Stimulated activated naive CD8-positive, alpha-beta T cell treated with anti-CD3 and anti-CD28 coated beads, Interleukin-15, Interleukin-2, amounts not matched to agents 100 U/mL and 50 U/mL, for 24 hours (primary cell): ENCODE measurements at places on chromosomes 6 and 20.

GRCh38 chr20:40511478-40511877, 177.6 kb downstream of the MAFB start:
- no peak for DNase-seq

DNA sequence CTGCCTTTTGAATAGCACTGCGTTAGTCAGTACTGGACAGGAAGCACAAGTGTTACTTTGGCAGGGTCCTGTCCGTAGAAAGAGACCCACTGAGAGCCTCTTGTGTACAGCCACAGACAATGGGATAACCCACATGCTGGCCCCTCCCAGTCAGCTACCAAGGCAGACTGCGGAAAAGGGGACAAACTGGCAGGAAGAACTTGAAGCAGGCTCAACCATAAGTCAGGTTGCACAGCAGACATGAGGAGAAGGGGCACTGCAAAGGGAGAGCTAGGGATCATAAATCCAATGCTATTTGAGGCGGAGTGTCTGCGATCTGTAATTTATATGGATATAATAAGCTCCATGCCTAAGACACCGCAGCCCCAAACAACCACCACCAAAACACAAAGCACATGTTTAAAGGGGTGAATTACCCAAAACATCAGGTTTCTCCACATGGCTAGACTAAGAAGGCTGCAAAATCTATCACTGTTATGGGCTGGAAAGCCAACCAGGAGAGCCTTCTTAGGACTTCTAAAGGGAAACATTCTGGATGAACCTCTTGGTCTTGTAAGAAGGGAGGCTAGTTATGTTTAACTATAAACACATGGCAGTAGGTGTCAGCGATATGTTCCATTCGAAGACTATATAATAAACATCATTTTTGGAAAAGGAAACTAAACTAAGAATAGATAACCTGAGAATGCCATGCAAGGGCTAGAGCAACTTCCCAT, 141.7 kb downstream of the BACH2 start:
- DNase-seq = no peak

GRCh38 chr6:26243132-26243531, 121.9 kb upstream of the BTN3A2 start:
- no peak for DNase-seq

- no peak for DNase-seq
These were observed 252.6 kb upstream of the CITED2 start for GRCh38 chr6:139627091-139627490.

- DNase-seq = no peak
These were observed 1.9 kb upstream of the RAET1L start for GRCh38 chr6:150026976-150027805.

- no peak for DNase-seq
These were observed 272.0 kb downstream of the ARID1B start for GRCh38 chr6:157049133-157049532.

GRCh38 chr6:156507106-156507505, 270.1 kb upstream of the ARID1B start:
- no peak for DNase-seq

- no peak for DNase-seq
These were observed 1.5 kb upstream of the FRMD1 start for GRCh38 chr6:168080393-168081077.

DNA sequence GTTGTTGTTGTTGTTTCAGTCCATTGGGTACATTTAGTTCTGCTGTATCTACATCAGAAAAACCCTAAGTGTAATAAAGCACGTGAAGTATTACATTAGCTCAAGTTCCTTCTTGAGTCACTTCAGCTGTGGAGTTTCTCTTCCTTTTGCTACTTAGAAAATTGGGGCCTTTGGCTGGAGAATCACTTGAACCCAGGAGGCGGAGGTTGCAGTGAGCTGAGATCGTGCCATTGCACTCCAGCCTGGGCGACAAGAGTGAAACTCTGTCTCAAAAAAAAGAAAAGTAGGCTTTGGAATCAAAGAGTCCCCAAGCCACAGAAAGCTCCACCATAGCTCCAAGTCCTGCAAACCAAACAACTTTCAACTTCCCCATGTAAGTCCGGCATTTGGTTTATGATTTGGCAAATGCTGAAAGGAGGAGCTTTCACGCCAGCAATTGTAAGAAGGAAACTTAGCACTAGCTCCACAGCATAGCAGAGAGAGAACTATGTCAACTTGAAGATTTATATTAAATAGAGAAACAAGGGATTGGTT, 56.5 kb upstream of the RNF144B start:
- DNase-seq = no peak

- peak; percentile 66 for DNase-seq
These were observed 31.0 kb downstream of the IRF4 start for GRCh38 chr6:422433-423054.

GRCh38 chr6:4303638-4304037, 168.3 kb upstream of the ECI2 start:
- DNase-seq = no peak

- no peak for DNase-seq
These were observed 25.2 kb downstream of the MANBAL start for GRCh38 chr20:37314617-37315016.

DNA sequence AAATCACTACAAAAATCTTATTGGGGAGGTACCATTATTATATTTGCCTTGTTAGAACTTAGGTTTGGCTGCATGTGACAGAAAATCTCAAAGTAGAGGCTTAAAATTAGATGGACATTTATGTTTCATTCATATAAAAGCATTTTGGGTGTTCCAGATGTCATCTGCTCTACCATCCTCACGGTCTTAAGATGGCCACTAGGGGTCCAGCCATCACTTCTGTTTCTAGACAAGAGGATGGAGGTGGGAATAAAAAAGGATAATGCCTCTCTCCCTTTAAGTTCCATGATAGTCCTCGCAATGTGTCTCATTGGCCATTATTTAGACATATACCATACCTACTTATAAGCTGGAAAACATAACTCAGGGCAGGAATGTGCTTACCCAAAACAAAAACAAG, 929.5 kb downstream of the KIF16B start:
- no peak for DNase-seq

DNA sequence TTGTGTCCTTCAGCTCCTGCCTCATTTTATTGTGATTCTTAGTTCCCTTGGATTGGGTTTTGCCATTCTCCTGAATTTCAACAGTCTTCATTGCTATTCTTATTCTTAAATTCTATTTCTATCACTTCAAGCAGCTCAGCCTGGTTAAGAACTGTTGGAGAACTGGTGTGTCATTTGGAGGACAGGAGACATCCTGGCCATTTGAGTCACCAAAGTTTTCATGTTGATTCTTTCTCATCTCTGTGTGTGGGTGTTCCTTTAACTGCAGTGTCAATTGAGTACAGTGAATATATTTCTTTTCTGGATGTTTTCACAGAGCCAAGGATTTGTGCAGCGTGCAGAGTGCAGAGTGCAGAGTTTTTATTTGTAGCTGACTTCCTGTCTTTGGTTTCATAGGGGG, 33.5 kb upstream of the TFB1M start:
- DNase-seq = no peak

DNA sequence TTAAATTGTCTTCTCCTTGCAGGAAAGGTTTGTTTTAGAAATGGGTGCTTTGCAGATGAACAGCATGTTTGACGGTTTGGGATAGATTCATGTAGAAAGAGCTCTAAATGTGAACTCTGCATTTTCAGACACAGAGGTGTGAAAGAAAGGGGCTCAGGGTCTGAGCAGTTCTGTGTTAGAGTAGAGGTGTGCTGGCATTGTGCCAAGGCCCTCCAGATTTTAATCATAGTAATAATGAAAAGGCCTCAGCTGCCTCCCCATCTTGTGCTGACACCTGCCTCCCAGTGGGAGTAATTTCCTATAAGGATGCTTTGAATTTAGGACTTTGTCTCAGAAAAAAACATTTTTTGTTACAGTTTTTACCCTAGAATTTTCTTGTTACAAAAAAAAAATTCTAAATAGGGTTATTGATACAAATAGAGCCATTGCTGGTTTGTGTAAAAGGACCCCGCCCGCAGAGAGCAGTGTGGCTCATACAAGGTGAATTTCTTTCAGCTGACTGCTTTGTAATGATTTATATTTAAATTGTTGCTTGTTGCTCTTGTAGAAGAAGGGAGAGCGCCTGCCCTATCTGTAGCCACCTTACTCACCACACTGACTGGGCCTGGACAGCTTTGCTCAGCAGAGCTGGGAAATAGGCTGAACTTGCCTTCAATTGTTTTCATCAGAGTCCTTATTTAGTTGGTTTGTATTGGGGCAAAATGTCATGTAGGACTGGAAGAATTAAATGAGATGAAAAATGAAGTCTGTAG, 294.5 kb downstream of the ZFAND3 start:
- DNase-seq = no peak

GRCh38 chr20:3611901-3612300, 51.3 kb downstream of the GFRA4 start:
- no peak for DNase-seq

DNA sequence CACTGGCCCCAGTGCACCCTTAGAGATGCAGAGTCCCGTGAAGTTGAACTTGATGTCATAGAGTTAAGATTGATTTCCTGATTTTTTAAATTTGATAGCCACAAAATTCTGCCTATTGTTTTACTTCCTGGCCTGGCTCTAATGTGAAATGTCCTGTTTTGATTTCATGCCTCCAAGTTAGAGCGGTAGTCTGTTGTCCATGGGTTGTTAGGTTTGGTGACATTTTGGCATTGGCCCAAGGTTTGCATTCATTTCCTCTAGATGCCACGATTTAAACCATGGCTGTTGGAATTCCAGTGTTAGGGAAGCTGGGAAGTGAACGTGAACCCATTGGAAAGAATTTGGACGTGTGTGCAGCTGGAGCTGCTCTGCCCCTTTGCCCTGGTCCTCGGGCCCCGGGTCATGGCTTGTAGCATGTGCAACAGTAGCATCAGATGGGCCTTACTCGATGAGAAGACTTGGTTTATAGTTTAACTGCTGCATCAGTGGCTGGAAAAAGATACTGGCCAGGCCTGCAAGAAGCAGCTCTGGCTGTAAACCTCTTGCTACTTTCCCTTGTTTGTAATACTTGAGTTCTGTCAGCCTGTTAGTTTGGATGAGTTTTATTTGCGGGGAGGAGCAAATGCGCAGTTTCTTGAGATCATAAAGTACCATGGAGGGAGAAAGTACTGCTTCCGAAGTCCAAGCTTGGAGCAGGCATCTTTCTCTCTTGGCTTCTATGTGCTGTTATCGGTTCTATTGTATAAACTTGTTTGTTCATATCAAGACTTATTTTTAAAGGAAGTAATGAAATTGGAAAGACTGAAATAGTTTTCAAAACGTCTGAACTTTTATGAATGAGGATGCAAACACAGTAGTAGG, 121.4 kb upstream of the CLDN20 start:
- DNase-seq = no peak

DNA sequence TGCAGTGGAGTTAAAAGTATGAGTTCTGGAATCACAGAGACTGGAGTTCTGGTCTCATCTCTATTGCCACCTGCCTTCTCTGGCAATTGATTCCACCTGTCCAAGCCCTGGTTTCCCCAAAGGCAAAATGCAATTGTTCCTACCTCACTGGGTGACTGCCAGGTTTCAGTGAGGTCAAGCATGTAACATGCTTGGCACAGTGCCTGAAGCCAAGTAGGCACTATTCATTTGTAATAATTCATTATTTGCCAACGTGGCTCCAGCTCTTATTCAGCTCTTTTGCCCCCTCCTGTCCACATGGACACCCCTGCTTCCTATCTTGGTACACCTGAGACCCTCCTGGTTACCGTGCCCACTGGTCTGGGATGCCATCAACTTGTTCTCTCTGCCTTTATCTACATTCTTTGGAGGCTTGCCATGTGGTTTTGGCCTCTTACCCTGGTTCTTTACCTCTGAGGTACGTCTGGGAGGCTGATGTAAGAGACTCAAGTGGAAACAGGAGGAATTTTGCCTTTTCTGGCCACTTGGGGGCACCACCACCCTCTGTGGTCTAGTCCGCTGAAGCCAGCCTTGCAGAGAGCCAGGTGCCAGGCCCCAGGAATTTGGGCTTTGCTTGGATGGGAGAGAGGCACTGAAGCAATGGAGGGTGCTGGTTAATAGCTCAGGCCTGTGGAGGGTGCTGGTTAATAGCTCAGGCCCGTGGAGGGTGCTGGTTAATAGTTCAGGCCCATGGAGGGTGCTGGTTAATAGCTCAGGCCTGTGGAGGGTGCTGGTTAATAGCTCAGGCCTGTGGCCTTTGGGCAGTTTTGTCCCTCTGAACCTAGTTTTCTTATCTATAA, 1.7 kb downstream of the KCNK15 start:
- peak; percentile 79 for DNase-seq

DNA sequence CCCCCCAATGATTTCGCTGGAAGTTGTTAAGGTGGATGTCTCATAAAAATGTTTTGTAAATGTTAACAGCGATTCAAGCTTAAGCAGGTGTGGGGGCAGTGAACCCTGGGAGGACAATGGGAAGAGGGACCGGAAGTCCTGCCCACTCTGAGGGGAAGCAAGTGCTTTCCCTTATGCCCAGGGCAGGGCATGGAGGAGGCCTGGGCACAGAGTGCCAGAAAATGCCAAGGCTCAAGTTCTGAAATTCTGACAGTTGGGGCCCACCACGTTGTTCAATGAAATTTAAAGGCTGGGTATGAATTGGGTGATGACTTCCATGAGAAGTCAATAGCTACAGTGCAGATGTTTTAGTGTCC, 132.7 kb upstream of the SALL4 start:
- DNase-seq = no peak

DNA sequence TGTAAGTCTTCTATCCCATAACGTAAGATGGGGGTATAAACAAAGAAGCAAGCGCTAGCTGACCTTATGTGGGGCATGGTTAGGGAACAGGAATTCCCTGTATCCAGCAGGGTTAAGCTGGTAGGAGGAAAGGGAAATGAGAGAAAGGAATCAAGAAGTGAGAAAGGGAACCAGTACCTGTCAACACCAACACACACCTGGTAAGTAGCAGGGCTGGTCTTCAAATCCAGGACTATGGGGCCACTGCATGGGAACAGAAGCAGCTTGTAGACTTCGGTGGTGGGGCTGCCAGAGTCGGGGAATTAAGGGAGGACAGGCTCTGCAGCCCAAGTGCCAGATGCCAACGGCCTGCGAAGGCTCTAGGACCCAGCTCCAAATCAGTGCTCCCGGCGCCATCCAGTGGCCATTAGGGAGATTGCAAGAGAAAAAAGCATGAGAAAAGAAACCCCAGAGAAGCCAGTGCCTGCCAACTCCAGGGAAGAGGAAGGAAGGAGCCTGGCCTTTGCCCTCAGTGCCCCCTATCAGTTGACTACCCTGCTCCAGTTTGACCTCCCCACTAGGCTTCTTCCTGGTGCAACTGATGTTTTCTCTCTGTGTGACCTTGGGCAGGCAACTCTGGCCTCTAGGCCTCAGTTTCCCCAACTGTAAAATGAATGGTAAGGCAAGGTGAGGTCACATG, 15.8 kb upstream of the RBPJL start:
- peak; percentile 73 for DNase-seq

GRCh38 chr20:1450926-1451491, 15.6 kb downstream of the NSFL1C start:
- DNase-seq = no peak
